HCT116 (cell line): ENCODE measurements at places on chromosomes 12 and 14. TPM values are rescaled to one million over a fixed set of nuclear protein-coding genes. Genes with fewer than 3 reads are reported as not detected.

DNA sequence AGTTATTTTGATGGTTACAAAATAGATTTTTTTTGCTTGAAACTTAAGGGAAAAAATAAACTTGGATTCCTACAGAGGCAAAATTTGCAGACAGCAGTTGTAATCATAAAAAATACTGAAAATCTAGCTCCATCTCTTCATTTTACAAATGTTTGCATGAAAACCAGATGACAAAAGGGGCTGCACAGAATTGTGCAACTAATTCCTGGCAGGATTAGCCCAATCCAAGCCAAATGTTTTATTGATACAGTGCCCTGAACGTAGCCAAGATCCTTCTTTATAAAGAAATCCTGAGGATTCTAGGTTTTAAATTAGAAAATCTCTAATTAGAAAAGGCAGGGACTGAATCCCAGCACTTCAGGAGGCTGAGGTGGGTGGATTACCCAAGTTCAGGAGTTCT lies 356.4 kb upstream of the SEL1L start:
- H3K4me1 ChIP-seq, result no peaks in the 10 kb centered on the region
- H3K4me3 ChIP-seq, result no peak overlapping the region
- no peak overlapping the region for H3K27ac ChIP-seq
- no peaks in the 10 kb centered on the region for H3K36me3 ChIP-seq
- no peaks in the 10 kb centered on the region for H3K27me3 ChIP-seq

- H3K27ac ChIP-seq, result peak overlapping the region; percentile 91; the same call in 1 of the 2 replicates
- peaks cover 59% of the 10 kb centered on the region for H3K4me1 ChIP-seq
- DNase-seq, result no peak
- no peaks in the 10 kb centered on the region for H3K27me3 ChIP-seq
- no peaks in the 10 kb centered on the region for H3K36me3 ChIP-seq
Measured at GRCh38 chr12:53051058-53051880, 1.4 kb downstream of the TNS2 start.

- no peaks in the 10 kb centered on the region for H3K36me3 ChIP-seq
- H3K27ac ChIP-seq, result no peak overlapping the region
- no peak overlapping the region for H3K4me3 ChIP-seq
- no peaks in the 10 kb centered on the region; the same call in 1 of the 2 replicates for H3K4me1 ChIP-seq
- DNase-seq, result no peak
- H3K27me3 ChIP-seq, result no peaks in the 10 kb centered on the region
Measured at GRCh38 chr14:32345311-32345791, 16.3 kb downstream of the AKAP6 start.

DNA sequence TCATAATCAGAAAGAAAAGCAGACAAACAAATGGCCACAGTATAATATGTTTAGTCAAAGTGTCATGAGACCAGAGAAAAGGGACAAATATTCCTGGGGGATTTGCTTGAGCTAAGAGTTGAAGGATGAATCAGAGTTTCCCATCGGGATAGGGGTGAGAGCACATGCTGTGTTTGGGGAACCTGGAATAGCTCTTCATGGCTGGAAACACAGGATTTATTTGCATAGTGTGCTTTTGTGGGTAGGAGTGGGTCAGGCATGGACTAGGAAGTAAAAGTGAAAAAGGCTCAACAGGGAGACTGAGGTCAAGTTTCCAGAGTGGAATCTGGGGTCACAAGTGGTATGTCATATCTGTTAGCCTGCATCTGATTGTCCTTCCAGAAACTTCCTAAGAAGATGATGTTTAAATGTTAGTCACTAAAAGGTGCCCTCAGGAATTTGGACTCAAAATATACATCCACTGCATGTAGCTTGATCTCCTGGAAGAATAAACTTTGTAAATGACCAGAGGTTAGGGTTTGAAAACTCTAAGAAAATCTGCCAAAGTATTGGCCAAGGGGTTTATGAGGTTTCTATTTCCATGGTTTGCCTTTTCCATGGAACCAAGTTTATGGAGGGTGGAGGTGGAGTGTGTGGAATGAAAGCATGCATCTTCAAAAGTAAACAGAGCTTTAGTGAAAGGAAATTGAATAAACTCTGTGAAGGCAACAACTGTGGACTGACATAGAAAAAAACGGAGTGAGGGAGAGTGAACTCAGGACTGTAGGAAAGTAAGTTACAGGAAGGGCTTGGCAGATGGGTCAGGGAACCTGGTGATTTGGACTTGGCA lies 344.6 kb downstream of the C12orf75 start:
- no peak overlapping the region for H3K4me3 ChIP-seq
- DNase-seq, result no peak
- no peak overlapping the region for H3K27ac ChIP-seq
- no peaks in the 10 kb centered on the region for H3K36me3 ChIP-seq

The TSPAN9 gene
- total RNA-seq, result 13.2 TPM
